Activated T-cell treated with anti-CD3 and anti-CD28 coated beads, Interleukin-2, amount 50 U/mL, for 72 hours (primary cell): ENCODE measurements at places on chromosomes 1 and 21. TPM values are rescaled to one million over a fixed set of nuclear protein-coding genes. Genes with fewer than 3 reads are reported as not detected.

The GJA4 gene
- total RNA-seq: 0.17 TPM

The HDAC1 gene
- 157 TPM for total RNA-seq

The TRMT1L gene
- 19.7 TPM for total RNA-seq

The PRR9 gene
- total RNA-seq: not detected

The CRNN gene
- not detected for total RNA-seq

The ATP6V1G3 gene
- total RNA-seq: not detected

The IGSF21 gene
- not detected for total RNA-seq

The MNDA gene
- not detected for total RNA-seq

The OPRD1 gene
- not detected for total RNA-seq

The TP73 gene
- 1.3 TPM for total RNA-seq
